ENCODE measurements at places on chromosomes 11 and 22.
A peak's percentile ranks its signal among the peaks of the same experiment; 100 is the strongest.

GRCh38 chr11:12868315-12869073, 140.6 kb upstream of the RASSF10 start:
- no peak for DNase-seq

DNA sequence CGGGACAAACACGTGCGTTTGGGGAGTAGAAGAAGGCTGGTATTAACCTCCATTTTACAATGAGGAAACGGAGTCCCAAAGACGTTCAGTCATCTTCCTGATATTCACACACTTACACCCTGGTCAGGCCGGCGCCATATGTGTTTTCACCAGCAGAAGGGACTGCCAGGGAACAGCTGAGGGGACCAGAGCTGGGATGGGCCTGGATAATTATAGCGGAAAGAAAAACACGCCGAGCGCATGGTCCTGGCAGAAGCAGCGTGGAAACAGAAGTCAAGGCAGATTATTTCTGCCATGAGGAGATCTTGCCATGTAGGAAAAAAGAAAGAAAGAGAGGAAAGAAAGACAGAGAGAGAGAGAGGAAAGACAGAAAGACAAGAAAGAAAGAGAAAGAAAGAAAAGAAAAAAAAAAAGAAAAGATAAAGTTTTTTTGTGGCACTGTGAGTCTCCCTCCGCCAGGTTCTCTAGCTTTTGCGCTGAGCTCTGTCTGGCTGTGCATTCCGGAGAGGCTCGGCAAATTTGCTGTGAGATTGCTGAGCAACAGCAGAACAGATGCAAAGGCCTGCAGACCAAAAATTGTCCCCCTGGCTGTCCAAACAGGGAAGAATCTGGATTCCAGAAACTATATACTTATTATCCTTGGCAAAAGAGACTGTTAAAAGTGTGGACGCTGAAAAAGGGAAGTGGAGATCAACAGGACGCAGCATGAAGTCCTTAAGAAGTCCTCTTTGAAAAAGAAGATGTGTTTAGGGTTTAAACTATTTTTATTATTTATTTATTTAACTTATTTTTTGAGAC, 1.3 kb upstream of the UCP2 start:
- no peak for DNase-seq

DNA sequence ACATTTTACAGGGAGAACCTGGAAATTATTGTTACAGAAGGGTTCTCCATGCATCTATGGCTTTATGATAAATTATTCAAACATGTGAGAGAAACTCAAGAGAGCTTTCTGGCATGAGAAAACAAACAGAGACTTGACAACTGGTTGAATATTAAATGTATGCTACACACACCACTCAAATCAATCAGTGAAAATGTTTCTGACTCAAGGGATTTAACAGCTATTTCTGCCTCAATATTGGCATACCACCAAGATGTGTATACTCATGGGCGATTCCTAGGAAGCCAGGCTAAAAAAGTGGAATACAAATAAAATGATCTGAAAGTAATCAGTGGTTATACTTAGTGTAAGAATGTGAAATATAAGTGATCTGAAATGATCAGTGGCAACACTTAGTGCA, 15.8 kb upstream of the OR51T1 start:
- DNase-seq: no peak

- DNase-seq: peak; percentile 90
These were observed 131.9 kb downstream of the ADAMTS15 start for GRCh38 chr11:130580372-130580771.

- no peak for DNase-seq
These were observed 2113.5 kb downstream of the LRRC4C start for GRCh38 chr11:39345834-39346442.

GRCh38 chr11:102119997-102120396, 9.8 kb downstream of the YAP1 start:
- peak; percentile 45 for DNase-seq

DNA sequence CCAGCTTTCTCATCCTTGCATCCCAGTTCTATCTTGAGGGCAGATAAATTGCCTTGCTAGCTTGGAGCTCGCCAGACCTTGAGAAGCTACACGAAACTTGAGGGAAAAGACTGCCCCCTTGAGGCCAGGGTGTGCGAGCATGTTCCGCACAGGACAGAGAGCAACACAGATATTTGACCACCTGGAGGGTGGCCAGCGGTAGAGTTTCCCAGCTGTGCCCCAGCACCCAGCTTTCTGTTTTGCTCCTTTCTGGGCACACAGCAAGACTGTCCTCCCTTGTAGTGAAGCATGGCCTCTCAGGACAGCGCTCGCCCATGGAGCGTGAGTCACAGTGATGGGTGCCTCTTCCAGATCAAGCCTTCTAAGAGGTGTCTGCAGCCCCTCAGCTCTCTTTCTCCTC, 23.5 kb downstream of the SPATA19 start:
- no peak for DNase-seq

DNA sequence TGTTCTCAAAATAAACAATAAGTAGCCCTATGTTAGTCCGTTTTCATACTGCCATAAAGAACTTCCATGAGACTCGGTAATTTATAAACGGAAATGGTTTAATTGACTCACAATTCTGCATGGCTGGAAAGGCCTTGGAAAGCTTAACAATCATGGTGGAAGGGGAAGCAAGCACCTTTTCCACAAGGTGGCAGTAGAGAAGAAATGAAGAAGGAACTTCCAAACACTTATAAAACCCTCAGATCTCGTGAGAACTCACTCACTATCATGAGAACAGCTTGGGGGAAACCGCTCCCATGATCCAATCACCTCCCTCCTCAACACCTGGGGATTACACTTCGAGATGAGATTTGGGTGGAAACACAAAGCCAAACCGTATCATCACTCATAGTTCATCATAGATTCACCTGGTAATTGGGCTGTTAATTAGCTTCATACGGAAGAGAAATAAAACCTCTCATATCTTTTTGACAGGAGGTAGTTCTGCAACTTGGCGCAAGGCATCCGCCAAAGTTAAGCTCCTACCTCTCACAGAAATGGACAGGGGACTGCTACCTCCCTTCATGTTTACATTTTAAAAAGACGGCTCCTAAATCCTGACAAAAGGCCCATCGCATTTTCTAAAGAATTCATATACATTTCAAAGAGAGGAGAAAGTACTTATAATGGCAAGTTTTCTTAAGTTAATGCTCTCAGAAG, 49.0 kb downstream of the MUC15 start:
- DNase-seq: peak; percentile 18

DNA sequence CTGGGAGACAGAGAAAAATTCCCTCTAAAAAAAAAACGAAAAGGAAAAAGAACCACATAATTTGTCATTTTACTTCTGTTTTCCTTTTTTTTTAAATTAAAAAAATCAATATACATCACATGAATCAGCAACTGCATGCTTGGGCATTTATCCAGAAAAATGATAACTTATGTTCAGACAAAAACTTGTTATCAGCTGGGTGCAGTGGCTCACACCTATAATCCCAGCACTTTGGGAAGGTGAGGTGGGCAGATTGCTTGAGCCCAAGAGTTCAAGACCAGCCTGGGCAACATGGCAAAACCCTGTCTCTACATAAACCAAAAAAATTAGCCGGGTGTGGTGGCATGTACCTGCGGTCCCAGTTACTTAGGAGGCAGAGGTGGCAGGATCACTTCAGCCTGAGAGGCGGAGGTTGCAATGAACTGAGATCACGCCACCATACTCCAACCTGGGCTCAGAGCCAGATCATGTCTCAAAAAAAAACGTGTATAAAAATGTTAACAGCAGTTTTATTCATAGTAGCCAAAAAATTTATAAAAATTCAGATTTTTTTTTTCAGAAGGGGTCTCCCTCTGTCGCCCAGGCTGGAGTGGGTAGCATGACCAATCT, 28.5 kb downstream of the AMBRA1 start:
- no peak for DNase-seq

DNA sequence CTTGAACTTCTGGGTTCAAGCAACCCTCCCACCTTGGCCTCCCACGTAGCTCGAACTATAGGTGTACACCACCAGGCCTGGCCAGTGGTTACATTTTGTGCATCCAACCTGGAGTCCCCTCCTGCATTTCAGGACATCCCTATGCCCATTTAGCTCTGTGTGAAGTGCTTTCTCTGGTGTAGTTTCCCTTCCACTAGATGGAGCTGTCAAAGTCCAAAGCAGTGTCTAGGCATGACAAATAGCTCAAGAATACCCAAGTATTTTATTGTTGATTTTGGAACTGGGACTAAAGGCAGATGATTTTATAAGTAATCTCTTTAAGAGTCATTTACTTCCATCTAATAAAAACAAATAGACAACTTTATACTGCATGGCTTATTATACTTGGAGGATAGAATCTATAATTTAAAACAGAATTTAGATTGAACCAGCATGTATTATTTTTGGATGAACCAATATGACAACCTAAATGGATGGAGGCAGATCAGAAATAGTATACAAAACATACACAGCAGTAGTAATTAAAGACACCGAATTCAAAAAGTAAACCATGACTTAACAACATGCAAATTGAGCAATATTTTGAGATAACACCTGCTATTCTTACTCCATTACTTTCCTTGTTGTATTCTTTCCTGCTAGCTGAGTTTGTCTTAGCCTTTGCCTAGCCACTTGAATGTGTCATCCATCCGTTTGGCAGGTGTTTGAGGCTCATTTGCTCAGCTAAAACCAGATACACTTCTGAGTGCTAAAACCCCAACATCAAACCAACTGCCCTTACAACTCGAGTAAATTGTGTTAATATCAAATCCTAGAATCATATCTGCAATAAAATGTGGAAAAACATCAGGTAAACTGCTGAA, 37.7 kb downstream of the EIF4ENIF1 start:
- DNase-seq: peak; percentile 54

- peak; percentile 16 for DNase-seq
These were observed 127.8 kb downstream of the CHST1 start for GRCh38 chr11:45537614-45538013.

DNA sequence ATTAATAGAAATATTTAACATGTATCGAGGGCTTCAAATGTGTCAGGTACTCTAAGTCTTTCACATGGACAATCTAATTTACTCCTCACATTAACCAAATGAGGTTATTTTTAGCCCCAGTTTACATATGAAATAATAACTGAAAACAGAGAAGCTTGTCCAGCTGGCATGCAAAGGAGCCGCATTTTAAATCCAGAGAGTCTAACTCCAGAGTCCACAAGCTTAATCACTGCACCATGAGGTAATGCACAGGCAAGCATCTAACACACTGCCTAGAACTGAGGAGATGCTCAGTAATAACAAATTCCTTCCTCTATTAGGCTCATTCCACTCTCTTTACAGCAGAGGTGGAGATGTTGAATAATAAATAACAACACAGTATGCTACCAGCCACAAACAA, 165.7 kb upstream of the GUCY1A2 start:
- DNase-seq: no peak

GRCh38 chr22:17120281-17120680, 879 bp downstream of the TMEM121B start:
- DNase-seq: peak; percentile 19

- DNase-seq: no peak
These were observed 350.8 kb downstream of the DLG2 start for GRCh38 chr11:85276332-85276731.

GRCh38 chr11:128731041-128731663, 37.3 kb downstream of the FLI1 start:
- DNase-seq: no peak

- no peak for DNase-seq
These were observed 24.9 kb downstream of the CLPB start for GRCh38 chr11:72409458-72409857.

DNA sequence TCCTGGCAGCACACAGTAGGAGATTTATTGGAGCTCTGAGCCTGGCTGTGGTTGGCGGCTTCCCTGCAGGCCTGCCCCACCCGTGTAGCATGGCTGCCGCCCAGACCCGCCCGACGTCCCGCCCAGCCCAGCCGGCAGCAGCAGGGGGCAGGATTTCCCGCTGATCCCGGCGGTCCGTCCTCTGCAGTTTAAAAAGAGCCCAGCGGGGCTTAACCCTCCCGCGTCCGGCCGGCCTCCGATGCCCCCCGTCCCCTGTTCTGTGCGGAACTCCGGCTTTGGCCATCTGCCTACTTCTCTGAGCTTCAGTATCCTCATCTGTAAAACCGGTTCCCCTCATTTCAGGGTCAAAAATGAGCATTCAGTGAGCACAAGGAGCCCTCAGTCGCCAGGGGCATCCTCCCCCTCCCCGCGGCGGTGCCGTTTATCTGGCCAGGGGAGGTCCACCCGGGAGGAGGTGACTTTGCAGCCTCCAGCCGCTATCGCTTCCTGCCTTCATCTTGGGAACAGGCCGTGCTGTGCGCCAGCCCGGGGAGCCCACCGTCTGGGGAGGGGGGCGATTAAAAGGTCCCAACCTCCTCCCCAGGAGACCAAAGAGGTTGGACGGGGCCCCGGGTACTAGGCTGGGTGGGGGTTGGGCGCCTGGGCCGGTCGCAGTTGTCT, at the start of gene GAS2L1:
GAS2L1 (plus strand) TSS at position 476 of the 660 bp plus-strand sequence. CDS start 1,456 bp downstream, outside the sequence.
- peak; percentile 78 for DNase-seq

DNA sequence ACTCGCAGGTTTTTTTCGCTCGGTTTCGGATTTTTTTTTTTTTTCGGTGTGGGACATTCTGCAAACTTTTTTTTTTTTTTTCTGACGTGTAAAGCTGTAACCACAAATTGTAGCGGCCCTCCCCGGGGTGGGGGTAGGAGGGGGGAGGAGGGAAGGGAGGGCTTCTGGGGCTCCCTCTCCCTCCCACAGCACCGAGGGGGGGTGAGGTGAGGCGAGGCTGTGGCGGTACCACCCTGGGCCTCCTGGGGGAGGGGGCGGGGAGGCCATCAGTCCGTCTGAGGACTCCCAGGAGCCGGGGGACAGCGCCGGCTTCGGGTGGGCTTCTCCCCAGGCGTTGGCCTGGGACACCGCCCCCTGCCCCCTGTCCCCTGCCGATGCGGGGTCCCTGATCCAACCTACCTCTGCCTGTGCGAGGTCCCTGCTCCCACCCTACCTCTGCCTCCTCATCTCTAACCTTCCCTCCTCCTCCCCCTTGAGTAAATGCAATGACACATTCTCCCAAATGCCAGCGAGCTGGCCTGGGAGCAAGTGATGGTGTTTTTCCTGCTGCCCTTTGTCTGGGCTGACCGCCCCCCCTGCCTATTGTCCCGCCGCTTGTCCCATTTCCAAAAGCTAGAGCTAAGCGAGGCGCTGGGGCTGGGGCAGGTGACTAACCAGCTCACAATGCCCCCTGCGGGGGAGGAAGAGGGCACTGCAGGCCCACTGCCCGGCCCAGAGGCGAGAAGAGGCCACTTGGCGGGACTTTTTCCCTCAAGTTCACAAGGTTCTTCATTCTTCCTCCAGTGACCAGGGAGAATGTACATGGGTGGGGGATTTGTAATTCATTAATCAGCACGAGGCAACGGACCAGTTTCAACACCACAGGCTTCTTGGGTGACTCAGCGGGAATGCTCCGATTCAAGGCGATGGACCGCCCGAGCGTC, 511 bp upstream of the CLCF1 start:
- peak; percentile 99 for DNase-seq

DNA sequence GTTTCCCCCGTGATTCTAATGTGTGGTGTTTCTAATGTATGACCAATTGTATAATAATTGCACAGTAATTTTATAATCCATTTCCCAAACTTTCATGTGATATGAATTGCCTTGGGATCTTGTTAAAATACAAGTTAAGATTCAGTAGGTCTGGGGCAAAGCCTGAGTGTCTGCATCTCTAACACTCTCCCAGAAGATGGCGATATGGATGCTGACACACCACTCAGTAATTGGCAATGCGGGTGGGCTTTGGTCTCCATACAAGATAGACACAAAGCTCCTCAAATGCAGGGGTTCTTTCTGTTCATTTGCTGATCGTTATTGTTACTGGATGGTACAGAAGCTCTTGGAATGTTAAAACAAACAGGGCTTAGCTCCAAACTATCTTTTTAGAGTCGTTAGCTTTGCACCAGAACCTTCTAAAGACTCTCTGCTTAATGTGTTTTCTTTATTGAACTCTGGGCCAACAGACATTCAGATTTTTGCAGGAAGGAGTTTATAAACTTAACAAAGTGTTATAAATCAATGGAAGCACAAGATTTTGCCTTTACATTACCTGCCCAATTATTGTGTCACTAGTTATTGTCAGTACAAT, 45.4 kb upstream of the ANO3 start:
- no peak for DNase-seq

Data from AG10803 (cell line).